ENCODE measurements at places on chromosomes 4 and X. TPM values are rescaled to one million over a fixed set of nuclear protein-coding genes. Genes with fewer than 3 reads are reported as not detected.

The GAGE12J gene
- total RNA-seq = not detected

The AR gene
- 16.0 TPM for total RNA-seq

The YY2 gene
- total RNA-seq = 0.58 TPM

The ARMCX6 gene
- total RNA-seq = 21.6 TPM

The ODAPH gene
- not detected for total RNA-seq

The CLDN22 gene
- total RNA-seq = not detected

DNA sequence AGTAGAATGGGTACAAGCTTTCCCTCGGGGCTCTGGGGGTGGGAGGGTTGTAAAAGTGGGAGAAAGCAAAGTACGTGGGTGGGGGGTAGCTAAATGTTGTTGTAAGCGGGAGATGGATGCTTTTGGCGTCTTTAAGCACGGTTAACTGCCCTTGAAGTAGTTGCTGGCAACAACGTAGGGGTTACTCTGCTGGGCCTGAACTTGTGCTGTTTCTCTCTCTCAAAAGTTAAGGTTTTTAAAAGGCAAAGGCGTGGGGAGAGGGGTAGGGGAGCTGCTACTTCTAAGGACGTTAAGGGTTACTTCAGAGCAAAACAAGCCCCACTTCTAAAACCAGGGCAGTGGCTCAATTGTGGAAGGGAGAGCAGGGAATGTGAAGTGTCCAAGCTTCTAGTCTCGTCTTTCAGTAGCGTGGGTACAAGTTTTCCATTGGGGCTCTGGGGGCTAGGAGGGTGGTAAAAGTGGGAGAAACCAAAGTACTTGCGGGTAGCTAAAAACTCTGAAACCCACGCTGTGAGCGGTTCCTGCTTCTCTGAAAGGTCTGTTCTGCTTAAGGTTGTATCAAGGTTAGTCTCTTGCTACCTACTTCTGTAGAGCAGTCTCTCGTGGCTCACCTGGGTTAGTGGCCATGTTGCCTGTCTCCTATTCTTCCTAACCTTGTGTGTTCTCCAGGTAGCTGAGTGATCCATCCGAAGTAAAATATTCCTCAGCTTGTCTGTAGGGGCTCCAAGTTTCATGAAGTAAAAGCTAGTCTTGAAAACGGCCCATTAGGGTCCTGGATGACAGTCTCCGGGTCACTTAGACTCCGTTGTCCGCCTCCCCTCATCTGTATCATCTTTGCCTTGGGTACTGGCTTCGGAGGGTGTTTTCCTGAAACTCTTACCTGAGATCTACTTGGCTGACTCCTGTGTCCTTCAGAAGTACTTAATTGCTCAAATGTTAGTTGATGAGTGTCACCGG lies 1.7 kb upstream of the WDR1 start:
- no peaks in the 10 kb centered on the region for H3K36me3 ChIP-seq
- H3K27me3 ChIP-seq = no peaks in the 10 kb centered on the region
- DNase-seq = no peak
- peak overlapping the region; percentile 97 for H3K27ac ChIP-seq
- no peak overlapping the region for H3K4me3 ChIP-seq

- no peaks in the 10 kb centered on the region for H3K27me3 ChIP-seq
- H3K36me3 ChIP-seq = no peaks in the 10 kb centered on the region
- H3K4me1 ChIP-seq = no peaks in the 10 kb centered on the region
- no peak for DNase-seq
- no peak overlapping the region for H3K27ac ChIP-seq
These were observed 347.5 kb downstream of the NKX6-1 start for GRCh38 chr4:84151574-84151973.

DNA sequence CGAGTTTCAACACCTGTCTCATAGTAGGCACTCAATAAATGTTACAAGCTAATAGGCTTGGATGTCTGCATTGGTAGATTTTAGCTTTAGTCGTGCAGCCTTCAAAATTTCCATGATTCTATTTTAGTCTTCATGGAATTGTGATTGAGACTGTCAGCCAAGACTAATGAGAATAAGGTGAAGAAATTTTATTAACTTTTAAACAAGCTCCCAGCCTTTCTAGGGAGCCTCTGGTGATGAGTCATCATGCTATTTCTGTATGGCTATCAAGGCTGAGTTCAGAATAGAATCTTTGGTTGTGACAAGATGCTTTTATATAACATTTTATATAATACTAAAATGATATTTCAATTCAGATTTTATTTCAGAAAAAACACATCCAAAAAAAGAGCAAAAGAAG lies 685.8 kb downstream of the GABRG1 start:
- H3K4me1 ChIP-seq = no peaks in the 10 kb centered on the region
- H3K27ac ChIP-seq = no peak overlapping the region
- DNase-seq = no peak
- no peaks in the 10 kb centered on the region for H3K27me3 ChIP-seq

DNA sequence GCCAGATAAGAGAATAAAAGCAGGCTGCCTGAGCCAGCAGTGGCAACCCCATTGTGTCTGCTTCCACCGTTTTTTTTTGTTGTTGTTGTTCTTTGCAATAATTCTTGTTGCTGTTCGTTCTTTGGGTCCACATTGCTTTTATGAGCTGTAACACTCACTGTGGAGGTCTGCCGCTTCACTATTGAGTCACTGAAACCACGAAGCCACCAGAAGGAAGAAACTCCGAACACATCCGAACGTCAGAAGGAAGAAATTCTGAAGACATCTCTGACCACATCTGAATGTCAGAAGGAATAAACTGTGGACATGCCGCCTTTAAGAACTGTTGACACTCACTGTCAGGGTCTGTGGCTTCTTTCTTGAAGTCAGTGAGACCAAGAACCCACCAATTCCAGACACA lies 110.5 kb downstream of the PCDH18 start:
- no peak overlapping the region for H3K4me3 ChIP-seq
- no peaks in the 10 kb centered on the region for H3K4me1 ChIP-seq
- no peaks in the 10 kb centered on the region for H3K36me3 ChIP-seq
- no peak overlapping the region for H3K27ac ChIP-seq
- no peaks in the 10 kb centered on the region for H3K27me3 ChIP-seq
- no peak for DNase-seq

DNA sequence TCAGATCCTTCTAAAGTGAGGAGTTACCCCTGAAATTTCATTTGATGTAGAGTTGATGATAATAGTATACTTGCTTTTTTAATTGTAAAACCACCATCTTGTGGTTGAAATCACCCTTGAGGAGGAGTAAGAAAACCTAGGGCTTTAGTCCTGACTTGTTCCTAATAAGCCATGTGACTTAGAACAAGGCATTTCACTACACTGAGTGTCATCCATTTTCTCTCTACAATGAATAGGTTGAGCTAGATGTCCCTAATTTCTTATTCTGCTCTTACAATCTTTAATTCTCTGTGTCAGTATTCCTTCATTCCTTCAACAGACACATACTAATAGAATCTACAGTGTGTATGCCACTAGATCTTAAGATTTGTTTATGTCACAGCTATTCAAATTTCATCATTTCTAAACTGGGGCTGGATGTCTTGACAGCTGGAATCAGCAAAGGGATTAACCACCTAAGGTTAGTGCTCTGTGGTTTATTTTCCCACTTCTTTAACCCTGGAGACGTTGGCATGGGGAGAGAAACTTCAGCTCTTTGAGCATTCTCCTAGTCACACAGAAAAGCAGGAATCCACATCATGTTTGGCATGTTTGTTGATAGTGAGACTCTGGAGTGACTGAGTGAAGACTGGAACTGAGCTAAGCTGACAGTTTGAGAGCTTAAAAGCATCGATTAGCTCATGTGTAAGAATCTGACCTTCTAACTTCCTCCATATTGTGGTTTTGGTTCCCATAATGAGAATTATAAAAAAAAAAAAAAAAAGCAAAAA lies 246.3 kb downstream of the NDST4 start:
- no peak overlapping the region for H3K27ac ChIP-seq
- DNase-seq = no peak
- H3K4me3 ChIP-seq = no peak overlapping the region
- no peaks in the 10 kb centered on the region for H3K36me3 ChIP-seq
- H3K4me1 ChIP-seq = no peaks in the 10 kb centered on the region

GRCh38 chr4:1360423-1361283 lies 13.6 kb downstream of the UVSSA start:
- no peaks in the 10 kb centered on the region for H3K4me1 ChIP-seq
- DNase-seq = no peak
- H3K36me3 ChIP-seq = no peaks in the 10 kb centered on the region
- H3K27me3 ChIP-seq = no peaks in the 10 kb centered on the region
- H3K27ac ChIP-seq = no peak overlapping the region

GRCh38 chrX:40938423-40938822 lies 146.8 kb upstream of the USP9X start:
- H3K27ac ChIP-seq = no peak overlapping the region
- H3K27me3 ChIP-seq = peaks cover 3% of the 10 kb centered on the region
- no peaks in the 10 kb centered on the region for H3K4me1 ChIP-seq
- DNase-seq = no peak

- no peak overlapping the region for H3K4me3 ChIP-seq
- no peak overlapping the region for H3K27ac ChIP-seq
- no peaks in the 10 kb centered on the region for H3K4me1 ChIP-seq
- no peaks in the 10 kb centered on the region for H3K27me3 ChIP-seq
- H3K36me3 ChIP-seq = no peaks in the 10 kb centered on the region
- no peak for DNase-seq
These were observed 119.8 kb downstream of the DRD5 start for GRCh38 chr4:9901257-9901656.

DNA sequence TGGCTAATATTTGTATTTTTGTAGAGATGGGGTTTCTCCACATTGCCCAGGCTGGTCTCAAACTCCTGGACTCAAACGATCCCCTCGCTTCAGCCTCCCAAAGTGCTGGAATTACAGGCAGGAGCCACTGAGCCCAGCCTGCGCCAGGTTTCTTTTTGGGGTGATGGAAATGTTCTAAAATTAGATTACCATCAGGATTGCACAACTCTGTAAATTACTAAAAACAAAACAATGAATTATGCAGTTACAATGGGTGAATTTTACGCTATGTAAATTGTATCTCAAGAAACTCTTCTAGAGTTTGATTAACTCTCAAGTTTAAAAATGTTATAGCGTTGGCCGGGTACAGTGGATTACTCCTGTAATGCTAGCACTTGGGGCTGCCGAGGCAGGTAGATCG lies 118.9 kb upstream of the TBL1X start:
- peaks cover 14% of the 10 kb centered on the region for H3K4me1 ChIP-seq
- DNase-seq = no peak
- H3K27me3 ChIP-seq = no peaks in the 10 kb centered on the region
- H3K4me3 ChIP-seq = no peak overlapping the region

- no peak overlapping the region for H3K27ac ChIP-seq
- no peaks in the 10 kb centered on the region for H3K27me3 ChIP-seq
- H3K4me1 ChIP-seq = no peaks in the 10 kb centered on the region
- H3K4me3 ChIP-seq = no peak overlapping the region
These were observed 69.2 kb downstream of the PLS3 start for GRCh38 chrX:115630204-115630603.

DNA sequence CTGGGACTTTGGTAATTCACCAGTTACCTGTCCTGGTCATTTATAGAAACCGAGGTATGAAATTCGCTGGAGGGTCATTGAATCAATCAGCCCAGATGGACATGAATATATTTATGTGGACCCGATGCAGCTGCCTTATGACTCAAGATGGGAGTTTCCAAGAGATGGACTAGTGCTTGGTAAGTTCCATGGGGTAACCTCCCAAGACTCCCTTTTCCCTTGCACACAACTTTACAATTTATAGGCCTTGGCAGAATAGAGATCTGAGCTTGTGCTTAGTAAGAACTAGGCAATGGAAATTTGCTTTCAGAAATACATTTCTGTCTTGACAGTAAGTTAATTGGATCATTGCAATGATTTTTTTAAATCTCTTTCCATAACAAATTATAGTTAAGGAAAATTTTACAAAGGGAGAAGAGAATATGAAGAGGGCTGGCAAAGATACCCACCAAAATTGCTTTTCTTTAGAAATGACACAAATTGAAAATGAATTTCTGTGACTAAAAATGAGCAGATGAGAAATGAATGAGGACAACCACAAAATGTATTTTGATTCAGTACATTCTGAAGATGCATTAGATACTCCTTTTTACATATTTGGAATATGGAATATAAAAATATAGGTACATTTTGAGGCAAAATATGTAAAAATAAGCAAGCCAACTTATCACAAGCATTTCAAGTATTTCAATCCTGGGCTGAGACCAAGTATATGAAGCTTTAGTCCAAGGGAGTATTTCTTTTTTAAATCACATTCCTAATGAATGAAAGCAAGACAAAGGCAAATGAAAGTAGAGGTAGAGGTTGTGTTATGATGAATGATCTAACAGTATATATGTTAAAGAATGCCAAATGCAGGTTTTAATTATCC lies 45.9 kb downstream of the PDGFRA start:
- no peaks in the 10 kb centered on the region for H3K27me3 ChIP-seq
- no peak for DNase-seq
- peaks cover 12% of the 10 kb centered on the region for H3K4me1 ChIP-seq
- peaks cover 4% of the 10 kb centered on the region for H3K36me3 ChIP-seq

DNA sequence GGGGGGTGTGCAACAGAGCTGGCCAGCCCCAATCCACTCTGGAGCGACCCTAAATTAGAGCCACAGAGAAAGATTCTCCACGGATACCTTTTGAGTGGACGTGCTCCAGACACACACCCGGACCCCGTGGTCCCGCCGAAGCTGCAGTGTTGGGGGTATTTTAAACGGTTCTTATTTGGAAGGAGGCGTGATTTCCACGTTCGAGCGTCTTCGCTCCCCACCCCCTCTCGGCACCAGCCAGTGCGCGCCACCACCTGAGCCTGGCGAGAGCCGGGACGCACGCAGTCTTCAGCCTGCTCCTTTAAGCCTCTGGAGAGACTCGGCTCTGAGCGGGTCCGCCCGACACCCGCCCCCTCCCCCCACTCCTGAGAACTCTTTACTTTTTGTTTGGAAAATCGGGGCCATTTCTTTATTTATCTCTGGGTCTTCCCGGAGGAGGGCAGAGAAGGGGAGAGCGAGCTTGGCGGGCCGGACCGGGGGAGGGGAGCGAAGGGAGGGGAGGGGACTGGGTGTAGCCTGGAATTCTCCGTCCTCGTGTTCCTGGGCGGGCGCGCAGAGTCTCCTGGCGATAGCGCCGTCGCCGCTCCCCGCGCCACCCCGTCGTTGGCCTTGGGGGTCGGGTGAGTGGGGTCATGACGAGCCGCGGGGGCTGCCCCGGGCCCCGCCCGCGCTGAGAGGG lies 668 bp upstream of the PTCHD1 start:
- H3K27me3 ChIP-seq = peaks cover 7% of the 10 kb centered on the region
- peaks cover 2% of the 10 kb centered on the region for H3K4me1 ChIP-seq
- no peak overlapping the region for H3K27ac ChIP-seq
- H3K4me3 ChIP-seq = peak overlapping the region; percentile 54

DNA sequence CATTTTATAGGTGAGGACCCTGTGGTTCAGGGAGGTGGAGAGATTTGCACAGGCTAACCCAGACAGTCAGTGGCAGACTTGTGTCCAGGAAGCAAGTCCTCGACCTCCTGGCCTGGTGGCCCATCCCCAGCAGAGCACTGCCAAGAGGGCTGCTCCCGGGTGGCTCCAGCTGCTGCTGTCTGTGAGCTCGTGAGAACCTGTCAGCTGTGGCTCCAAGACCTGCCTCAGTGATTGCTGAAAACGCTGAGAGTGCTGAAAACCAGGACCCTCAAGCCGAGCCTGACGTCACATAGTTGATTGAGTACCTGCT lies 74.2 kb downstream of the RTL9 start:
- H3K27me3 ChIP-seq = no peaks in the 10 kb centered on the region
- no peak for DNase-seq
- H3K4me3 ChIP-seq = no peak overlapping the region
- H3K4me1 ChIP-seq = no peaks in the 10 kb centered on the region
- H3K36me3 ChIP-seq = no peaks in the 10 kb centered on the region

GRCh38 chrX:65587616-65588526 lies 53.3 kb upstream of the LAS1L start:
- no peaks in the 10 kb centered on the region for H3K36me3 ChIP-seq
- no peaks in the 10 kb centered on the region for H3K4me1 ChIP-seq
- peak; percentile 75 for DNase-seq
- peaks cover 14% of the 10 kb centered on the region for H3K27me3 ChIP-seq
